NCI-H1105 (cell line): ENCODE measurements at places on chromosomes 16 and 17.

DNA sequence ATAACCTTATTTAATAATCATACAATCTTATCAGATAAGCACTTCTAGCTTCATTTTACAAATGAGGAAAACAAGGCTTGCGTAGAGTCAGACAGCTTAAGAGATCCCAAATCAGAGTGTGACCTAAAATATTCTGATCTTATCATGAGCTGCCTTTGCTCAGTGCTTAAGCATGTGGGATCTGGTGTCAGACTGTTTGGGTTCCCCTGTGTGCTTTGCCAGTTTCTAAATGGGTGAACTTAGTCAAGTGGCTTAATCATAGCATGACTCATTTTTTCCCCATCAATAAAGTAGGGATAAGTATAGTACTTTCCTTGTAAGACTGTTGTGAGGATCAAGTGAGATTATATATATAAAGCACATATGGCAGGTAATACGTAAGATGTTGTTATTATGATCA lies 612.6 kb upstream of the C16orf82 start:
- DNase-seq: no peak

DNA sequence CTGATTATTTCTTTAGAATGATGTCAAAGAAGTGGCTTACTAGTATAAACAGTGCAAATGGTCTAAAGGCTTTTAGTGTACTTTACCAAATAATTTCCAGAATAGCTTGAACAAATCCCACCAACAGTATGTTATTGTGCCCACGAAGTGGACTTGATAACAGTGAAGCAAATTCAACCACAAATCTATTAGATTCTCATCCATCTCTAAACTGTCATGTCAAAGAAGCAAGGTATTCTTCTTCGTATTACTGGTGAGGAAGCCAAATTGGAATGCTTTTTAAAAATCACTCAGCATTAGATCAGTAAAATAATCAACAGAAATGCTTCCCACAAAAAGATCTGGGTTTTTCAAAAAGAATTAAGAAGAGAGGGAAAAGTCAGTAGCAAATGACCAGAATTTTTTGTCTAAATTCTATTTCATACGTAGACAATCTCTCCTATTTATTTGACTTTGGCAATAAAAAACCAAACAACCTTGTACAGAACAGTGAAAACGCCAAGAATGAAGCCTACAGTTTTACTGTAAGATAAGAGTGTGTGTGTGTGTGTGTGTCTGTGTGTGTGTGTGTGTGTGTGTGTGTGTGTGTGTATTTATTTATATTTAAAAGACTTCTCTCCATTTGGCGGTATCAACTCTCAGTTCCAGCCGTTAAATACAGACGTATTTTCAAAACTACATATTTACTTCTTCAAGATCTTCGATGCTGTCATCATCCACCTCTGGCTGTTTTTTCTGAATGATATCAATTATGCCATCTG lies 114.6 kb downstream of the CYB561 start:
- DNase-seq: no peak

GRCh38 chr17:44765965-44766364 lies 7.2 kb downstream of the ADAM11 start:
- no peak for DNase-seq

- DNase-seq: peak; percentile 74
Observed at GRCh38 chr17:4566785-4567184, 6.4 kb upstream of the GGT6 start.

GRCh38 chr16:12027558-12028287 lies 51.2 kb downstream of the SNX29 start:
- no peak for DNase-seq

DNA sequence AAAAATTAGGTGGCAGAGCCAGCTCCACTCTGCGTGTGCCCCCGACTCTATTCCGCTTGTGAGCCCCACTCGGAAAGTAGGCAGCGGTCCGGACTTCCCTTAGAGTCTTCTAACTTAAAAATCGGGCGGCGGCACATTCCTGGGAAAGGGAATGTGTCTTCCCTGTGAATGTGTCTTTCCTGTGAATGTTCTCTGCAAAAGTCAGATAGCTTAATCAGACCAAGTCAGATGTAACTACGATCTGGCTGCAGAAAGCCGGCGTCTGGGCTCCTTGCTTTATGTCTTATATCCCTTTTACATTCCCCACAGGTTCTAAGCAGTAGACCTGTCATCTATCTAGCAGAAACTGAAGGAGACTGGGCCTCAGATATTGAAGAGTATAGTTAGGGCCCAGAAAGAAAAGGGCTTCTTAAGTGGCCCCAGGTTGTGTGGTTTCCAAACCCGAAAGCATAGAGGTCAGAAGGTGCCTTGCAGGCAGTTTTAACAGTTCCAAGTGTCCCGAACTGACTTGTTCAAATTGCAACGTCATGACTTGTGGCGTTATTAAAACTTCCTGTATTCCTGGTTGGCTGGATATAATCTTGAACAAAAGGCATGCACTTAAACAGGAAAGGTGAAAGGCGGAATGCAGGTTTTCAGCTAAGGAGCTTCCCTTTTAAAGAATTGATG lies 601 bp downstream of the PHKB start:
- DNase-seq: no peak

- DNase-seq: no peak
Observed at GRCh38 chr16:8053437-8053836, 536.9 kb downstream of the TMEM114 start.

DNA sequence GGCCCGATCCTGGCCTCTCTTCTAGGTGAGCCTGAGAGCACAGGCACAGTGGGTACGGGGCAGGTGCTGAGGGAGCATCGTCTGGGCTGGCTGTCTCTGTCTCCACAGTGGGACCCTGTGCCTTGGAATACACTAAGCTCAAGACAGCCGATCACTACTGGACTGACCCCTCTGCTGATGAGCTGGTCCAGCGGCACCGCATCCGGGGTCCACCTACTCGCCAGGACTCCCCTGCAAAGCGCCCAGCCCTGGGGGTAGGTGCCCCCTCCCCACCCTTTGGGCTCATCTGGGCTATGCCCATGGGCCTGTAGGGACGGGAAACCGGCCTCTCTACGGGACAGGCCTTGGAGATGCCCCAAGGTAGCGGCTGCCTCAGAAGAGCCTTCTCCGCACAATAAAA lies 25.6 kb downstream of the SGSM2 start:
- no peak for DNase-seq

GRCh38 chr17:62601471-62601870 lies 26.0 kb upstream of the MRC2 start:
- no peak for DNase-seq

DNA sequence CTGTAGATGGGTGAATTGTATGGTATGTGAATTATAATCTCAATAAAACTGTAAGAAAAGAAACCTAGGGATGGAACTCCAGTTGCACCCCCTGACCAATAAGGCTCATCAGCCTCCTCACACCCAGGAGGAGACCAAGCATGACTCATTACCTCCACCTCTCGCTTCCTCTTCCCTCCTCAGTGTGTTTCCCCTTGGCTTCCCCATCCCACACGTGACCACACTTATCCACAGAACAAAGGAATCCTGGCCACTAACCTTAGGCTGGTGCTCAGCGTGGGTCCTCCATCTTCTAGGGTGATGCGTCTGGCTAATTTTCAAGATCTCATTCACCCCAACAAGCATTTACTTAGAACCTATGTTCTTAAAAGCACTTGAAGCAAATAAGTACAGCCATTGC lies 36.2 kb upstream of the MAP3K14 start:
- DNase-seq: no peak

DNA sequence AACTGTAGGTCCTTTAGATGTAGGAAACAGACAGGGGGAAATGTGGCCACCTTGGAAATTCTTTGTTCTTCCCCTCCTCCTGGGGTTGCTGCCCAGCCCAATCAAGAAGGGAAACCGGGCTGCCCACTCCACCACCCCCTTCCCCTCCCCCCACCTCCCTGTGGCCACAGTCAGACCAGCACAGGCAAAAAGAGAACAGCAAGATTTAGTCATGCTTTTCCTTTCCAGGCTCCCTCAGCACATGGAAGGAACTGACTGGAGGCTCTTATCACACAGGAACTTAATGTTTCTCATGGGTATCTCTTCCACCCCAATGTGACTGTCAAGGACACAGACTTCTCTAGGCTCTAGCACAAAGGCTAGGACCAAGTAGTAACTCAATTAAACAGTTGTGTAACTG lies 3.0 kb upstream of the CCL1 start:
- DNase-seq: no peak
